ENCODE measurements at places on chromosomes 4 and X. TPM values are rescaled to one million over a fixed set of nuclear protein-coding genes. Genes with fewer than 3 reads are reported as not detected.

Gene ZXDB
- 6.3 TPM for polyA plus RNA-seq

DNA sequence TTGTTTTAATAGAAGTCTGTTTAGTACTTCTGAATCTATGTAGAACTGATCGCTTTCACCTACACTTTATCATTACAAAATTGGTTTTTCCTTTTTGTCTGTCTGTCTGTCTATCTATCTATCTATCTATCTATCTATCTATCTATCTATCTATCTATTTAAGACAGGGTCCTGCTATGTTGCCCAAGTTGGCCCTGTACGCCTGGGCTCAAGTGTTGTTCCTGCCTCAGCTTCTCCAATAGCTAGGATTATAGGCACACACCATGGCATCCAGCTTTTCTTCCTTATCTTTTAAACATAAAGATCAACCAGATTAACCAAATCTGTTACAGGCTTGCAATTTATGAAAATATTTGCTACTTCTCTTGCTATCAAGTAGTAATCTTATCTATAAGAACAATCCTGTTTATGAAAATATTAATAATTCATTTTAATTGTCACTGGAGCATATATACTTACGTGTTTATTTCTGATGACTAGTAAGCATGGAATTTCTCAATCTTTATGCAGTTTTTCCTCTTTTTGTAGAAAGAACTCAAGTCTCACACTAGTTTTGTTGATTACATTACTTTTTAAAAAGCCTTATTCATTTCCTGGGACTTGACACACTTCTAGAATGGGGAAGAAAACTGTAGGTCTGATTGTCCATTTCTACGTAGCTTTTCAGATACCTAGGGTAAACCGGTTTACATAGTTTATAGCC, 24.5 kb downstream of the KIAA0232 start:
- no peak for DNase-seq

Gene MAGEA10
- not detected for polyA plus RNA-seq

DNA sequence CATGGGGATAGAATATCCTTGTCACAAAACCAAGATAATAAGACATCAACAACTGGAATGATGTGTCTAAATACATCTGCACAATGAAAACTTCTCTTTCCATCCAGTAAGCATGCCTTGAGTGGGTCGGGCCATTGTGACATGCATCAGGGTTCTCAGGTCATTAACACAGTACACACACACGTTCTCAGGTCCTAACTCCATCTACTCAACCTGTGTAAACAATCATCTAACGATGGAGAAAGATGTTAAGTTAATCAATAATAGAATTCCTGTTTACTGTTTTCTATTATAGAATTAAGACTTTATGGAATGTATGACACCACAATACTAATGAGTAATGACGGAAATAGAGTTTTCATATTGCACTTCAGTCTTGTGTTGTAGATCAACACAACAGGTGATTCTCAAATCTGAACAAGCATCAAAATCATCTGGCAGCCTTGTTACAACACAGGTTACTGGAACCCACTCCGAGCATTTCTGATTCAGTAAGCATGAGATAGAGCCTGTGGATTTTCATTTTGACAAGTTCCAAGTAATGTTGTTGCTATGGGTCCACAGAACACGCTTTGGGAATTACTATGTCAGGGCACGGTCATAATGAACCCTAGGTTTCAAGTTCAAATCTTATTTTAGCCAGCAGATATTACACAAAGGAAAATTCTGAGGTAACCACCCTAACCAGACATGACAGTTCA, 315.8 kb upstream of the TEX13C start:
- DNase-seq = no peak

Gene UBE2D3
- polyA plus RNA-seq = 381 TPM

Gene MAGEA2B
- not detected for polyA plus RNA-seq

DNA sequence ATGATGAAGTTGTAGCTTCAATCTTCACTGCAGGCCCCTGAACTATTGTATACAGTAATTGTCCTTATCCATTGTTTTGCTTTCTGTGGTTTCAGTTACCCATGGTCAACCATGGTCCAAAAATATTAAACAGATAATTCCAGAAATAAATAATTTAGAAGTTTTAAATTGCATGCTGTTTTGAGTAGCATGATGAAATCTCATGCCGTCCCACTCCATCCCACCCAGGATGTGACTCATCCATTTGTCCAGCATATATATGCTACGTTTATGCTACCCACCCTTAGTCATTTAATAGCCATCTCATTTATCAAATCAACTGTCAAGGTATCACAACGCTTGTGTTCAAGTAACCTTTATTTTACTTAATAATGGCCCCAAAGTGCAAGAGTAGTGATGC, 34.5 kb downstream of the IQCM start:
- peak; percentile 41 for DNase-seq

Gene CXCL10
- polyA plus RNA-seq = 3.0 TPM

Gene CXCL3
- polyA plus RNA-seq = 0.43 TPM

GRCh38 chr4:75989846-75990528, 758 bp downstream of the SDAD1 start:
- DNase-seq = no peak

GRCh38 chrX:3963980-3964379, 250.5 kb upstream of the PRKX start:
- no peak for DNase-seq

Gene PCSK1N
- polyA plus RNA-seq = not detected

DNA sequence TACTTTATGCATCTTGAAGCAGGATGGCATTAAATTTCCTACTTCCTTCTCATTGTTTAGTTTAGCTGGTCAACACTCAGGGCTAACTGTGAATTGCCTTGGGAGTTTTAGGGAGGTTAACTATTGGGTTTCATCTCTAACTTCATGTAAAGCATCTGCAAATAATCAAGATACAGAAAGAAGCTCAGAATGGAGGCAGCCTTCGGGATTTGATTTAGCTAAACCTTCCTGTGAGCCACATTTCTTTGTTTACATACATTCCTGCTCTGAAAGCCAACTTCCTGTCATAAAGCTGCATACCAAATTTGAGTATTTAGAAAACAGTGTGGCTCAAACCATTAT, 131.7 kb upstream of the PCDH18 start:
- DNase-seq = peak; percentile 78

Data from AG04450 (cell line).